ENCODE measurements at places on chromosomes 5 and 9.

DNA sequence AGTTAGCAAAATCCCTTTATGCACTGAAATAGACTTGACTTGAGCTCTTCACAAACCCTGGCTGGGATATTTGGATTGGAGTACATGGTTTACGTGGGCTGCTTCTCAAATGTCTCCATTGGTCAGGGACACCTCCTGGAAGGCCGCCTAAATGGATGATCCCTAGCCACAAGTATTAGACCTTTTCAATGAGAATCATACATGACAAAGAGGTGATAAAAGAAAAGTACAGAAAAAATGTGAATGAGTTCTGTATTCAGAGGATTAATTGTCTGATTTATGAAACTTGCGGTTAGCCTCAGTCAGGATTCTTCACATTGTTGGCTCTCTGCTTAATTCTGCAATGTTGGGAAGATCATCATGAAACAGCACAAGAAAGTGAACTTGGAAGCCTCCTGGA, 752.8 kb upstream of the ADAMTS16 start:
- DNase-seq, result no peak
- no peak overlapping the region for H3K4me3 ChIP-seq
- H3K36me3 ChIP-seq, result no peaks in the 10 kb centered on the region
- no peaks in the 10 kb centered on the region for H3K27me3 ChIP-seq

DNA sequence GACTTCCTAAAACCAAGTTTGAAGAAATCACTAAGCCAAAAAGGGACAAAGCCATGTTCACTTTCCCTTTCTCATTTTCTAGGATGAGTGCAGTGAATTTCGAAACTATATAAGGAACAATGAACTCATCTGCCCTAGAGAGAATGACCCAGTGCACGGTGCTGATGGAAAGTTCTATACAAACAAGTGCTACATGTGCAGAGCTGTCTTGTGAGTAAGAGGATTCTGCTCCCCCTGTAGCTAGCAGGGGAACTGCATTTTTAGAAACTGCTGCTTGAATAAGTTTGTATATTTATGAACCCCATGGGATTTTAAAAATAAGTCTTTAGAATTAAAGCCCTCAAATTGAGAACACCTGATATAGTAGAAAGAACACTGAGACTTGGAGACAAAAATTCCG, 42.7 kb upstream of the SPINK14 start:
- no peaks in the 10 kb centered on the region for H3K27me3 ChIP-seq
- DNase-seq, result no peak
- no peak overlapping the region for H3K27ac ChIP-seq
- H3K4me1 ChIP-seq, result no peaks in the 10 kb centered on the region

DNA sequence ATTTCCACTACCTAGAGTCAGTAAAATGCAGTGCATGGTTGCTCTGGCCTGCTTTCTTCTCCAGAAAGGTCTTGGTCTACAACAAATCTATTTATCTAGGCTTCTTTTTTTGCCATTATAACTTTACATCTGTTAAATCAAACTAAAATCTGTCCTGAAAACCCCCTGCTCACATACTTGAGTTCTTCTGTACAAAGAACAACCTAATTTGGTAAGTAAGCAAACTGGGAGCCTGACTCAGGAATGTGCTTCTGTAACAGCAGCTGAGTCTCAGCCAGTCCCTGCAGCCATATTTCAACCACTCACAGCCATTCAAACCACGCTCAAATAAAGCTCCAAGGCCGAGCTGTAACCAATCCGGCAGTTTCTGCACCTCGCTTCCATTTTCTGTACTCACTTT, 95.8 kb downstream of the PLPP1 start:
- H3K4me1 ChIP-seq, result peaks cover 9% of the 10 kb centered on the region
- H3K36me3 ChIP-seq, result no peaks in the 10 kb centered on the region
- no peak for DNase-seq
- no peaks in the 10 kb centered on the region for H3K27me3 ChIP-seq
- no peak overlapping the region for H3K27ac ChIP-seq

- H3K27me3 ChIP-seq, result no peaks in the 10 kb centered on the region
- H3K36me3 ChIP-seq, result no peaks in the 10 kb centered on the region
- no peaks in the 10 kb centered on the region for H3K4me1 ChIP-seq
- no peak overlapping the region for H3K4me3 ChIP-seq
- H3K27ac ChIP-seq, result no peak overlapping the region
Measured at GRCh38 chr5:90390928-90391327, 18.6 kb downstream of the CETN3 start.

- H3K36me3 ChIP-seq, result no peaks in the 10 kb centered on the region
- no peak overlapping the region for H3K4me3 ChIP-seq
- DNase-seq, result no peak
- no peak overlapping the region for H3K27ac ChIP-seq
Measured at GRCh38 chr9:138100711-138101350, 223.2 kb downstream of the CACNA1B start.

- no peaks in the 10 kb centered on the region for H3K4me1 ChIP-seq
- no peak for DNase-seq
- no peaks in the 10 kb centered on the region for H3K27me3 ChIP-seq
- no peaks in the 10 kb centered on the region for H3K36me3 ChIP-seq
- no peak overlapping the region for H3K4me3 ChIP-seq
Measured at GRCh38 chr5:165616490-165617405, 2111.3 kb downstream of the MAT2B start.

- no peak overlapping the region for H3K4me3 ChIP-seq
- no peak for DNase-seq
- no peak overlapping the region for H3K27ac ChIP-seq
- H3K4me1 ChIP-seq, result no peaks in the 10 kb centered on the region
- no peaks in the 10 kb centered on the region for H3K27me3 ChIP-seq
Measured at GRCh38 chr5:133797167-133797566, 171.3 kb downstream of the C5orf15 start.

- no peaks in the 10 kb centered on the region for H3K4me1 ChIP-seq
- no peak overlapping the region for H3K27ac ChIP-seq
- no peak overlapping the region for H3K4me3 ChIP-seq
- no peaks in the 10 kb centered on the region for H3K27me3 ChIP-seq
Measured at GRCh38 chr5:22631683-22632082, 221.5 kb downstream of the CDH12 start.

- no peaks in the 10 kb centered on the region for H3K36me3 ChIP-seq
- H3K4me1 ChIP-seq, result no peaks in the 10 kb centered on the region
- no peak overlapping the region for H3K4me3 ChIP-seq
- no peak overlapping the region for H3K27ac ChIP-seq
- no peaks in the 10 kb centered on the region for H3K27me3 ChIP-seq
Measured at GRCh38 chr5:68708156-68708841, 385.5 kb upstream of the SLC30A5 start.

DNA sequence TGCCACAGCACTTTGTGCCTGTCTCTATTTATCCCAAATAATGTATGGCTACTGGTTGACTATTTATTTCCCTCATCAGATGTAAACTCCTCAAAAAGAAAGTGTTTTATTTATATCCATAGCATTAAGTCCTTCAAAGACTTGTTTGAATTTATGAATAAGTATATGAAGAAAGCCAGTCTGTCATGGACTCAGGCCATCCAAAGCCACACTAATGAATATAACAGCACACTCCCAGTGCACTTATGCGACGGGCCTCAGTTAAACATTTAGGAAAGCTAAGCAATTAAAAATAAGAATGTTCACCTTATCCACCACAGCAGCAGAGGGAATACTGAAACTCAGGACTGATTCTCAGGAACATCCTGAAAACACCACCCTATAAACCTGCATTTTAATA, 77.5 kb downstream of the DENND1A start:
- DNase-seq, result no peak
- no peak overlapping the region for H3K4me3 ChIP-seq
- no peaks in the 10 kb centered on the region for H3K27me3 ChIP-seq
- no peaks in the 10 kb centered on the region for H3K36me3 ChIP-seq
- H3K4me1 ChIP-seq, result no peaks in the 10 kb centered on the region

GRCh38 chr9:16485575-16486321, 384.7 kb downstream of the BNC2 start:
- no peaks in the 10 kb centered on the region for H3K27me3 ChIP-seq
- peaks cover 9% of the 10 kb centered on the region for H3K4me1 ChIP-seq
- H3K36me3 ChIP-seq, result no peaks in the 10 kb centered on the region
- H3K4me3 ChIP-seq, result no peak overlapping the region
- no peak for DNase-seq
- H3K27ac ChIP-seq, result no peak overlapping the region

DNA sequence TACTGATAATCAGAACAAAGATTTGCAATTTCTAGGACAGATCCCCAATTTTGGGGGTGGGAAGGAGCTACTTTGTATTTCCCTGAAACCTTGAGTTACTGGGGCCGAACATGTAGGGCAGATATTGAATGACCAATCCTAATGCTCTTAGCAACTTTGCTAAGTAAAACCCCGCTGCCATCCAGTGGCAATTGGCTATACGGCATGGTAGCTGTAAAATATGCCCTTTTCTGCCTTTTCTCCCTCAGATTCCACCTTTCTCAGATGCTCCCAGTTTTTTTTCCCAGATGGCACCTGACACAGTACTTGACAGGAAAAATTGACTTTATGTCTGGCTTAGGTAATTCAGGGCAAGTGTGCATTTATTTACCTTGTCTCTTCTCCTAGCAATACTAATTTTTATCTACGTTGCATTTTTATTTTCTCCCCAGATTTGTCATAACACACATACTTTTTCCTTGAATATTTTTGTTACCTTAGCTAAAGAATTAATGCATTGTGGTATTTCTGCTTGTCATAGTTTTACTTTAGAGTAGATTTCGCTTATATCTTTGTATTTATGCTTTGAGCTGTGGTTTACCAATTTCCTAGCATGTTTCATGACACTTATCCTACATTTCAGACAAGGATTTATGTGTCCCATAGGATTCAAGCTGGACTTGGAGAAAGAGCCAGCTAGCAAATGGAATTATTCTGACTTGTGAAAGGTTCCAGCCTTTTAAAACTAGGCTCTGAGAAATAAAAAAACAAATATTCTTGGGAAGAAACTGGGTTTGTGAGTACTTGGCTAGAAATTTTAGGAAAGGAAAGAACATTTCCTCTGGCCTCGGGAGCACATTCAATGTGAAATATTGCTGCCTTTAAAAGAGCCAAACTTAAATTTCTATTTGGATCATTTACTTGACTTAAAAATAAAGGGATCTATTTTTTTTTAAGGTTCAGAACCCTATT, 37.4 kb downstream of the PIK3R1 start:
- H3K4me3 ChIP-seq, result no peak overlapping the region
- peak; percentile 75 for DNase-seq
- no peaks in the 10 kb centered on the region for H3K36me3 ChIP-seq
- H3K27ac ChIP-seq, result no peak overlapping the region
- H3K4me1 ChIP-seq, result peaks cover 25% of the 10 kb centered on the region
- no peaks in the 10 kb centered on the region for H3K27me3 ChIP-seq

DNA sequence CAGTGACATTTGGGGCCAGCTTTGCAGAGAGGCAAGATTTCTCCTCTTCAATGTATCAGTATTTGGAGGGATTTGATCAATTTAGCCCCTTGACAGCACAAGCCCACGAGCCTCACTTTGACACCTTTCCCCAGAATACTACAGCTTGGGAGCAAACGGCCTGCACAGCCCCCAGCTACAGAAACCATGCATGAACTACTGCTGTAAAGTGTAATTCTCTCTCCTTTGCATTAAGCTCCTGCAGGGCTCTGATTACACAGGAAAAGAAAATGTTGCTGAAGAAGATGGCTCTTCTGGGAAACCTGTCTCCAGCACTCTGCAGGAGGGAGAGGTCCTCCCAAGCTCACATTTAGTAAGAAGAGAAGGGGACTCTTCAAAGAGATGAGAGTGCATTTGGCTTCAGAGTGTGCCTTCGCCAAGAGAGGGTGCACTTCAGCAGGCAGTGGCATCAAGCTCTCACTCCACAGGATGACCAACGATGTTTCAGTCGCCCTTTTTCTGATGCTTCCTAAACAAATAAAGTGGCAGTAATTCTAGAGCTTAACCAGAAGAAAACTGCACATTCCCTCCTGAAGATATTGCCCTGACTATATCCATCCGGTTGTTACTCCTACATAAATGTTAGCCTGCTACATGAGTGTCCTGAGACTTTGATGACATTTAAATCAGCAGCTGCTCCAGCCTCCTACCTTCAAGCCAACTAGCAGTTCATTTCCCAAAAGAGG, 272.2 kb downstream of the AUH start:
- no peaks in the 10 kb centered on the region for H3K4me1 ChIP-seq
- no peak for DNase-seq
- no peak overlapping the region for H3K4me3 ChIP-seq
- H3K27me3 ChIP-seq, result no peaks in the 10 kb centered on the region
- H3K27ac ChIP-seq, result no peak overlapping the region

DNA sequence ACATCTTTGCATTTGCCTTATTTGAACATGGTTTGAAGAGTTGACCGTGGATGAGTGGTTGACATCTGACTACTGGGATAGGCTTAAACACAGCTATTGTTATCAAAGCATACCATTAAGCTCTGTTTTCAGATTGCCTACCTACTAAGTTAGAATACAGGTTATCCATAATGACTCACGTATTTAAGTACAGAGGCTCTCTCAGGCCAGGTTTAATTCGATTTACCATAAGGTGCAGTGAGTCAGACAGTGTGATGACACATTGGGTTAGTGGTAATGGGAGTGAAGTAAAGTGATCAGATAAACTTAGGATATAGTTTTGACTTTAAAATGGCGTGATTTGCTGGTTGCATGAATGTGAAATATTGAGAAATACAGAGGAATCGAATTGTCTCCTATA, 732.0 kb upstream of the CTNND2 start:
- no peaks in the 10 kb centered on the region for H3K27me3 ChIP-seq
- no peak for DNase-seq
- H3K27ac ChIP-seq, result no peak overlapping the region
- H3K36me3 ChIP-seq, result no peaks in the 10 kb centered on the region
- H3K4me3 ChIP-seq, result no peak overlapping the region

GRCh38 chr9:100583014-100583802, 5.3 kb downstream of the CAVIN4 start:
- no peaks in the 10 kb centered on the region for H3K4me1 ChIP-seq
- no peak overlapping the region for H3K4me3 ChIP-seq
- DNase-seq, result no peak

DNA sequence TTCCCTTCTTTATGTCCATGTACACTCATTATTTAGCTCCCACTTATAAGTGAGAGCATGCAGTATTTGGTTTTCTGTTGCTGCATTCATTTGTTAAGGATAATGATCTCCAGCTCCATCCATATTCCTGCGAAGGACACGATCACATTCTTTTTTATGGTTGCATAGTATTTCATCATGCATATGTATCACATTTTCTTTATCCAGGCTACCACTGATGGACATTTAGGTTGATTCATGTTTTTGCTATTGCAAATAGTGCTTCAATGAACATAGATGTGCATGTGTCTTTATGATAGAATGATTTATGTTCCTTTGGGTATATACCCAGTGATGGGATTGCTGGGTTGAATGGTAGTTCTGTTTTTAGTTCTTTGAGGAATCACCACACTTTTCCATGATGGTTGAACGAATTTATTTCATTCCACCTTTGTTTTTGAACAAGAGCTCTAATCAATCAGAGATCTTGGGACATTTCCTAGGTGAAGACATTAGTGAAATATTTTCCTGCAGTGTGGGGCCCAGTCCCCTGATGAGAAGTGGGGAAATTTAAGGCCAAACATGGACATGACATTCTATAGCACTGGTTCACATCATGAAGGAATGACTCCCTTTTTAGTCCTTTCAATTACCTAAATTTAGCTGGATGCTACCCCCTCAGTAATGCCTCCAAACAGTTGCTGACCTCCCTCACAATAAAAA, 7.1 kb upstream of the TEX48 start:
- no peaks in the 10 kb centered on the region for H3K4me1 ChIP-seq
- no peaks in the 10 kb centered on the region for H3K27me3 ChIP-seq

GRCh38 chr9:71916834-71917534, 5.5 kb downstream of the C9orf85 start:
- no peaks in the 10 kb centered on the region for H3K27me3 ChIP-seq
- no peak overlapping the region for H3K27ac ChIP-seq
- no peaks in the 10 kb centered on the region for H3K36me3 ChIP-seq
- H3K4me3 ChIP-seq, result no peak overlapping the region

All from ovary (tissue), 10 donors.